ENCODE measurements at places on chromosomes 1 and 21.

GRCh38 chr1:175602026-175602585 is 141.3 kb downstream of the TNR start:
- peak; percentile 50 for DNase-seq

DNA sequence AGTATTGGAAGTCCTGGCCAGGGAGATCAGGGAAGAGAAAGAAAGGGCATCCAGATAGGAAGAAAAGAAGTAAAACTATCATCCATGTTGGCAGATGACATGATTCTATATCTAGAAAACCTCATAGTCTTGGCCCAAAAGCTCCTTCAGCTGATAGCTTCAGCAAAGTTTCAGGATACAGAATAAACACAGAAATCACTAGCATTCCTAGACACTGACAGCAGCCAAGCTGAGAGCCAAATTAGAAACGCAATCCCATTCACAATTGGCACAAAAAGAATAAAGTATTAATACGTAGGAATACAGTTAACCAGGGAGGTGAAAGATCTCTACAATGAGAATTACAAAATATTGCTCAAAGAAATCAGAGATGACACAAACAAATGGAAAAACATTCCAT is 44.6 kb downstream of the ZFYVE9 start:
- DNase-seq: no peak

DNA sequence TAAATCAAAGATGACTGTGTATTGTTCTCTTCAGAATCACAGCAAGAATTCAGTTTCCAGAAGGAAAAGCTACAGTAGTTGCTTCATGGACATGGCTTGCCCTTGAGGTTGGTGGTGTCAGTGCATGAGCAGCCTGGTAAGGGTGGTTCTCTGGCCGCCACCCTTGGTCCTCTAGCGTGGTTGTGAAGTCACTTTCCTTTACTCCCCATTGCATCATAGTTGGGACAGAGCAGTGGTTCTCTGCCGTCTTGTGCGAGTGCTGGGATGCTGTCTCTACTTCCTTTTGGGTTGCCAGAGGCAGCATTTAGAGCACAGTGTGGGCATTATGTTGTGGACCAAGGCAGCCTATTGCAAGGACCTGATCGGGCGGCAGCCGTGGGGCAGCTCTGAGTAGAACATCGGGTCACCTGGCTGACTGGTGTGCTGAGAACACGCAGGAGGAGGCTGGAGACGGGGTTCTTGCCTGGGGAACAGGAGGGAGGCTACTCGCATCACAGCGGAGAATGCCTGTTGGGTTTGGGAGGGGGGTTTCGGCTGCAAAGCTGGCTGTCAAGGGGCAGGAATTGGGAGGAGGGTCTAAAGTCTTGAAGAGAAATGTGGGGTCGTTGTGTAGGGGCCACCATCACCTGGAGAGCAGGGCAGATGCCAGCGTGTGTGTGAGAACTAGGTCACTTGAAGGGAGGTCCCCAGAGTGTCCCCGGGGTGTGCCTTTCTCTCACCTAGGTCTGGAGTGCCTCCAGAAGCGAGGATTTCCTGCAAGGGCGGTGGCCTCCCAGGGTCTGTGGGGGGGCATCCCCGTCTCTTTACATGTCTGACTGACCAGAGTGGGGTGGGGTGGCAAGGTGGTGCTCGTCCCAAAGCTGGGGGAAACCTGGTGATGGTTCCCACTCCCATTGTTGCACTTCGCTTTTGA is 6.3 kb downstream of the ARF1 start:
- peak; percentile 38 for DNase-seq

- no peak for DNase-seq
These were observed 172.7 kb upstream of the NR5A2 start for GRCh38 chr1:199854686-199855321.

GRCh38 chr1:27076803-27077202 is 64.2 kb upstream of the TENT5B start:
- no peak for DNase-seq

- DNase-seq: no peak
These were observed 22.1 kb upstream of the KCNA10 start for GRCh38 chr1:110540891-110541685.

DNA sequence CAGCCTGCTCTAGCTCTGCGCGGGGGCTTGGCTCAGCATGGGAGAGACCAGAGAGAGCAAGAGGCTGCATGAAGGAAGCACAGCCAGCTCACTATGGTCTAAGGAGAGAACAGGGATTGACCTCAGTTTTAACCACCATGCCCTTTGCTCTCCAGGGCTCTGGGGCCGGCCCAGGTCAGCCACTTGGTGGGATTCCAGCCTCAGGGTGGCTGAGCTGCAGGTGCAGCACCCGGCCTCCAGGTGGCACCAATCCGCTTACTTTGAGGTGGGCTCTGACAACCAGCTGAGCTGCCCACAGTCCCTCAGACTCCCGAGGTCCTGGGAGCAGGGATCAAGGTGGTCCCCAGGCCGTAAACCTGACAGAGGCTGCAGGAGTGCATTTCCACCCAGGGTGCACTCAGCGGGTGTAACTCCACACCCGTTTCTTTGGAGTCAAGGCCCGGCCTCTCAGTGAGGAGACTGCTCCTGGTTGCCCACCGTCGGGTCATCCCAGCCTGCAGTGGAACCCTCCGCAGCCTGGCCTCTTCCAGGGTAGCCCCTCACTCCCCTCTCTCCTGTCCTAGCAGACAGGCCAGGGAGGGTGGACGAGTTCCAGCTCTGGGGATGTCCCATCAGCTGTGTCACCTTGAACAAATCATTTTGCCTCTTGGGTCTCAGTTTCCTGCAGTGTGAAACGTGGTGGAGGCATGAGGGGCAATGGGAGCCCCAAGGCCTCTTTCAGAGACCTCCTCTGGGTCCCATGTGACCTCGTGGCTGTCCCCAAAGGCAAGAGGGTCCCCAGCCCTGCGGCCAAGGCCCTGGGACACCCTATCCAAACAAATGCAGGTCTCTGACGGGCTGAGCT is 607 bp upstream of the LGR6 start:
- peak; percentile 47 for DNase-seq

Data from fibroblast of villous mesenchyme (primary cell).